HTR-8/SVneo (cell line): ENCODE measurements at places on chromosomes 3 and 15.

- no peak for DNase-seq
Measured at GRCh38 chr3:124935264-124935663, 713 bp upstream of the MUC13 start.

DNA sequence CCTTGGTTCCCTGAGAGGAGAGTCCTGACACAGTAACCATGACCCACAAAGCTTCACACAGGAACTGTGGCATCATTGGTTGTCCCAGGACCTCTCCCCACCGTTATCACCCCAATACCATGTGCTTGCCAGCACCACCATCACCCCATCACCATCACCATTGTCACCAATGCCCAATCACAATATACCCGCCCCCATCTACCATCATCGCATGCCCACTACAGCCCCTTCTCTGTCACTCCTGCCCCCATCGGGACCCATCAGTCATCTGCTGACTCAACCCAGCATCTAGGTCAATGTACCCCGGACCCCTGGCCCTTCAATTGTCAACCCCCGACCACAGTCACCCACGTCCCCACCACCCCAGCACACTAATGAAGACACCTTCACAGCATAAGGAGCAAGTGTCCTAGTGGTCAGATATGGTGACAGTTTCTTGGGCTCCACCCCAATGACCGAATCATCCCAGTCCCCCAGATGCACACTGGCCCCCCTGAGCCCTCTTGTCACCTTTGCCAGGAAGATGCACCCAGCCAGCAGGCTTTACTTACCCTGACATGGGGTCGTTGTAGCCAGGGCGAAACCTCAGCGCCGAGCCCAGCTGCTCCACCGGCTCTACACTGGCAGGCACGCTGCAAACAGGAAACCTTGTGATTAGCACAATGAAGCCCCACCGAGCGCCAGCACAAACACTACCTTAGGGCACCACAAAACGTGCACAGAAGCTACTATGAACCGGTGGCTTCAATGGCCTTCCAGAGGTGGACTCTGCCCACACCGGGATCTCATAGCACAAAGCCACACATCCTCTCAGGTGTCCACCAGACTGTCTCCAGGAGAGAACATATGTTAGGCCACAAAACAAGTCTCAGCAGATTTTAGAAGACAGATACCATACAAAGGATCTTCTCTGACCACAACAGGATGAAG, 25.1 kb downstream of the SHISA5 start:
- DNase-seq: no peak

GRCh38 chr15:54250326-54250725, 272.1 kb downstream of the UNC13C start:
- no peak for DNase-seq

- no peak for DNase-seq
Measured at GRCh38 chr3:184366619-184367289, 5.2 kb downstream of the POLR2H start.

DNA sequence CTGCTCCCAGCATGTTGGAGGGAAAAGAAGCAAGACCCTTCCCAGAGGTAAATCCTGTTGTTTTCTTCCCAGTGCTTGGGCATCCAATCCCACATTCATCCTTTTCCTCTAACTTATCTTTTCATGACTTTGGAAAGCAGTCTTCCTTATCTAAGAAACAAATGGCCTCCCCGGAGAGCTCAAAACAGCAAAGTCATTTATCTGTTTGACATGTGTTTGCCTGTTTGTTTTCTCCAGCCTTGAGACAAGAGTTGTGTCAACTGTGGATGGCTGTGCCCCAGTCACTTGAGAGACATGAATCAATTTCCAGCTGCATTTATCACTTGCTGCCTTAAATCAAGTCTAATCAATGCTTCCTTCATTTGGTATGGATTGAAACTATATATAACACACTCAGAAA, 103.9 kb downstream of the SHQ1 start:
- DNase-seq: no peak

DNA sequence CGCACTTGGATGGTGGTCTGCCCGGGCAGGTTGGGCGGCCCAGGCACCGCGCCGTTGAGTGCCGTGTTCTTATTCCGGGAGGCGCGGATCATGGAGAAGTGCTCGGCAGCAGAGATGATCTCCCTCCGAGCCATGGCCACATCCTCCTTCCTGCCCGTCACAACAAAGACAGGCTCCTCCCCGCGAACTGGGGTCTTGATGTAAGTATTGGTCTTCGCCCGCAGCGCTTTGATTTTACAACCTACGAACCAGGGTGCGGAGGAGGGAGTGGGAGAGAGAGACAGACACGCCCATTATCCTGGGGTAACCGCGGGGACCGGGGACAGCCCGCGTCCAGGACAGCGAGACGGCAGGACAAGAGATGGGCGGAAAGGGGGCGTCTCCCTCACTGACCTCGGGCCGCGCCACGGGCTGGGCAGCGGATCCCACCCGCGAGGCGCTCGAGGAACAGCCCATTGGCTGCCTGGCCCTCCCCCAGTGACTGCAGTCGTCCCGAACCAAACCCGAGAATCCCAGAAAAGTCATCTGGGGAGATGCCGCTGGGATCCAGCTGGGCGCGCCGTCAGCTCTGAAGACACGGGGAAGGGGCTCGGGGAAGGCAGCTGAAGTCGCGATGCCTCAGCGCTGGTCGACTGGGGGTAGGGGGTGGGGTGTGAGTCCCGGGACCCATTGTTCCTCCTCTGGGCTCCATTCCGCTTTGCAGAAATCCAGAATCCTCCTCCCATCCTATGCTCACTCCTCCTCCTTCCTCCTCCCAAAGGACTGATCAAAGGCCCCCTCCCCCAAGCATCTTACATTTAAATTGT, 1.2 kb downstream of the MEX3B start:
- peak; percentile 41 for DNase-seq

GRCh38 chr15:98582900-98583554, 65.3 kb upstream of the IGF1R start:
- no peak for DNase-seq

DNA sequence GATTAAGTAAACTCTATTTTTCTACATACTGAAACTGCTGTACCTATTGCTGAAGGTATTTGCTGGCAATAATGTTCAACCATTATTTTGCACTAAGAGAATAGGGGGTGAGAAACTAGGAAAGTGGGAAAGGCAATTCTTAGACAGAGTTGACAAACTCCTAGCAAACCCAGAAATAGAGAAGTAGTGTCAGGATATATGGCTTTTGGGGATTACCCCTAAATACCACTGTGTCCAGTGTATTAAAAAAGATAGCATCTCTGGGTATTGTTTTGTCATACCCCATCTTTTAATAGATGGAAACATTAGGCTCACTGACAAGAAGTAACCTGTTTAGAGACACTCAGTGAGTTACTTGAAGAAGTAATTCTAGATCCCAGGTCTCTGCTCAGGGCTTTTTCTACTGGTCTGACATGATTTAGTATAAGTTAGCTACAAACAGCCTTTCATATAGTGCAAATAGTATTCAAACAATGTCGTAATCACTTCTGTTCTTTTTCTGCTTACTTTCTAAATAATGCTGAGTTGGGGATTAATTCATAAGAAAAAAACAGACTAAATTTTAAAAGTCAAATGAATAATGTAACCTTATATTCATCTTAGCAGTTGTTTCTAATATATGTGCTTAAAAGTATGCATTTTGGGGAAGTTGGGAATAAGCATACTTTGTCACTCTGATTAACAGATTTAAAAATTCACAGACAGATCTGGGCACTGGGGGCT, 107.2 kb downstream of the IL1RAP start:
- no peak for DNase-seq

- no peak for DNase-seq
Measured at GRCh38 chr15:38636597-38636996, 72.0 kb upstream of the RASGRP1 start.

- DNase-seq: no peak
Measured at GRCh38 chr15:101013201-101013550, 94.0 kb downstream of the LRRK1 start.

- DNase-seq: no peak
Measured at GRCh38 chr3:109679664-109680063, 342.3 kb upstream of the DPPA4 start.

- DNase-seq: peak; percentile 51
Measured at GRCh38 chr3:98986073-98986472, 84.6 kb upstream of the DCBLD2 start.

DNA sequence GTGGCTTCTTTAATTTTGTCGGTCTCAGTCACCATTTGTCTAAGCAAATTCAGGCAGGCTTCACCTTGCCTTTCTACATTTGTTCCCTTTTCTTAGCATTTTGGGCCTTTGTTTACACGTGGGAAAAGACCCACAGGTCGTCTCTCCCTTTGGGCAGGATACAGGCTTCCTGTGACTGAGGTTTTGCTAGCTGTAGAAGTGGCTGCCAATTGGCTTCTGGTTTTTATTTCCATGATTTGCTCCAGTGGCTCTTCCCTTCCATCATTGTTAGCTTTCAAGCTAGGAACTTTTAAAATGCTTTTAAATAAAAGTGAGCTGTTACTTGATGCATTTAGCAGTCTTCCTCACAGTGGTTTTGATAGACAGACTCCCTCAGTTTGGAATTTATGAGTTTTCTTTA, 37.3 kb downstream of the MLH1 start:
- DNase-seq: no peak

DNA sequence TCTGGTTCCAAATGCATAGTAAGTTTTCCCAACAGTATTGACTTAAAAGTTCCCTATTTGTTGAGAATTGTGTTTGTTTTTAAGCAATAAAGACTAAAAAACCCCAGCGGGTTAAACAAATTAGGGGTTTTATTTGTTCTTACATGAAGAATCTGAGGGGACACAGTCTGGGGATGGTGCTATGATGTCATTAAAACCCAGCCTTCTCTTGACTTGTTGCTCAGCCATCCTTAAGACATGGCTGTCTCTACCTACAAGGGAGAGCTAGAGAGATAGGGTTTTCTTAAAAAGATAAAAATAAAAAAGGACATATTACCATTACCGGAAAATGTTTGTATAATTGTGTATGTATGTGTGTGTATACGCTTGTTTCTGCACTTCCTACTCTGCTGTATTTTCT, 11.7 kb upstream of the ARL14 start:
- no peak for DNase-seq

DNA sequence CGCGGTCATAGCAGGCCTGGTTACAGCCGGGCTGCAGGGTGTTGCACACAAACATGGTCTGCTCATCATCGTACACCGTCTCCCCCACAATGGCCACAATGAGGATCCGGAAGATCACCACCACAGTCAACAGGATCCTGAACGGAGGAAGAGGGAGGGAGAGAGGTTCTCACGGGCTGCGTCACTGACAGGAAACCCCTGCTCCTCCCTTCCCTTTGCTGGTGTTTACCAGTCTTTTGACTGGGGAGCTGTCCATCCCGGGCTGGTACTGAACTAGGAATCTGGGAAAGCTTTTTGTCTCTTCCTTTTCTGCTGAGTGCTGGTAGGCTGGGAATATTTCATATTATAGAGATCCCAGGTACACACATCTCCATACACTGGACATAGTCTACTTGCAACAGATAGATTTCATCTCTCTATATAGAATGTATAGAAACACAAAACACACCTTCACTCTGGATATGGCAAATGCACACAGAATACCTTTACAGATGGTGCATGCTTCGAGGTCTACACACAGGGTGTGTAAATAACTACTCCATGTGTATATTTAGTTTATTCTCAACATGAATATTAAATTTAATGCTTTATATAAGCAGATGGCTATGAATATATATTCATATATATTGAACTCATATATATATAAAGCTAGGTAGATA, 1.4 kb downstream of the GJD2 start:
- DNase-seq: peak; percentile 25

GRCh38 chr3:31106912-31107311, 212.5 kb upstream of the GADL1 start:
- DNase-seq: no peak

DNA sequence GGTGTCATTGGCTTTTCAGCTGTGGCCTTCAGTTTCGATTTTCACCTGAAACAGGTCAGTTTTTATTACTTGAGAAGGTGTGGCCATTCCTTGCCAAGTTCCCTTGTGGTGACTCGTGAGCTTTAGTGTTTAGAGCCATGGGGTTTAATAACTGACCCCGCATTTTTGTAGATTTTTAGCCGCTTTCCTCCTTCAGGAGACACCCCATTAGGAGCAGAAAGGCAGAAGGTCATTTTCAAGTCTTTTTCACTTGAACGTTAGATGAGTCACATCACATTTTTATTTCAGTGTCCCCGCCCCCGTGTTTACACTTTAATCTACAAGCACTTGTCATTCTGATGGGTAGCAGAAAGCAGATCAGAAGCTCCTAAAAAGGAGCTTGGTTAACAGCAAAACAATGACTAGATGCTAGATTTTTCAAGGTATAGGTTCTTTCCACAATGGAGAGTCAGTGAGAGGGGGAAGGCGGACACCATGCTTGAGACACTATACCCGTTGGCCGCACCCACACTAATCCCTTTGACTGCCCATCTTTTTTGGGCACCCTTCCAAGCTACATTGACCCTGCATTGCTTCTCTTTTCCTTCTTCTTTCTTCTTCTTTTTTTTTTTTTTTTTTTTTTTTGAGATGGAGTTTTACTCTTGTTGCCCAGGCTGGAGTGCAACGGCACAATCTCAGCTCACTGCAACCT, 132.7 kb downstream of the GHSR start:
- DNase-seq: peak; percentile 37

- DNase-seq: no peak
Measured at GRCh38 chr3:130509008-130509407, 8.0 kb upstream of the COL6A6 start.

- no peak for DNase-seq
Measured at GRCh38 chr3:101824702-101825101, 24.6 kb upstream of the NFKBIZ start.

- DNase-seq: no peak
Measured at GRCh38 chr3:56923526-56924224, 121.9 kb upstream of the ARHGEF3 start.

DNA sequence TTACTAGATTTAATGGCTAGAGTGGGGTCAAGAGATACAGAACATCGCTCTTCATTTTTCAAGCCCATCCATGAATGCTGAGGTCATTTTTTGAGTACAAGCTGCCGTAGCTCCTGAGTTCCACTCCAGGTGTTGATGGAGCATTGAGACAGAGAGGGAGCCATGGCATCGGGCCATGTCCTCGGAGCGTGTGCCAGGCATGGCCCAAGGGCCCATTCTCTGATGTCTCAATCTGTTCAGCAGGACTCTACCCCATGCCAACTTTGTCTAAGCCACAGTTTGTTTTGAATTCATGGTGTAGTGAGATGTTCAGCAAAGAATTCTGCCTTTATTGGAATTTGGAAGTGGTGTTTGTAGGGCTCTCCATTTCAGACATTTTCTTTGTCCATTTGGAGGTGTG, 110.5 kb upstream of the ADAMTS9 start:
- no peak for DNase-seq

DNA sequence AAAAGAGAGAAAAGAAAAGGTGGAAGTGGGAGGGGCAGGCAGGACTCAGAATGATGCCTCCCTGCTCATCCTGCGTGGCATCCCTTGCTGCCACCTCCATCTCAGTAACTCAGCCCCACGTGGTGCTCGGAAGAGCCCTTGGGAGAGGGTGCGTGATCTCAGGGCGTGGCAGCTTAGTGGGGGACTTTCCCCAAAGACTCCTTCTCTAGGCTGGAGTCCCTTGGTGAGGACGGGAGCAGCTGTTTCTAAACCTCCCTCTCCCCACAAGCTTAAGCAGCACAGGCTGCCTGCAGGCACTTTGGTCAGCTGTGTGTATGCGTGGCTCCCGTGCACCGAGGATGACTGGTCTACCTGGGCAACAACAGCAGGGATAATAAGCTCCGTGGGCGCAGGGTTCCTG, 7.4 kb upstream of the ANPEP start:
- DNase-seq: no peak
